ENCODE measurements at places on chromosomes 1 and 21. TPM values are rescaled to one million over a fixed set of nuclear protein-coding genes. Genes with fewer than 3 reads are reported as not detected.

DNA sequence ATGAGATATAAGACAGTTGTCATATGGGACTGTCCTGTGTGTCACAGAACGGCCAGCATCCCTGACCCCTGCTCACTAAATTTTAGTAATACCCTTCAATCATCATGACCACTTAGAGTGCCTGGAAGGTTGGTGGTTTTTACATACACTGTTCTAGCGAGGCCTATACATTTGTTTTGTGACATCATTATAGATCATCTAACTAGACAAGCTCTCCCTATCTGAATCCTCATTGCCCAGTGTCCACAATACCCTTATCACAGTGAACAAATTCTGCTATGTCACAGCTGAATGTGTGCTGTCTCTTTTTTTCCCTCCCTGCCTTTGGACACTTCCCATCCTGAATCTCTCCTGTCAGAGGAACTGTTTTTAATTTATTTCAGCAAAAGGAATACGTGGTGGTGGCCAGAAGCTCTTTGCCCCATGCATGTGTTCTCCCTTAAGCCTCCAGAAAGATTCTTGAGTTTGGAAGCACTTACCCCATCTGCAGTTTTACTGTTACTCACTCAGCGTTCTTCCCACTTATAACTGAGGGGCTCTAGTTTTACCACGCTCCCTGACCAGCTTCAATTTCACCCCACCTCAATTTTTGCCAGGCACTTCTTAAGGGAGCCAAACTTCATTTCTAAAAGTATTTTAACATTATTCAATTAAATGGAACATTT is 70.3 kb downstream of the OLFML2B start:
- DNase-seq, result no peak

The NFIA gene
- total RNA-seq, result 77.2 TPM

- DNase-seq, result no peak
Measured at GRCh38 chr21:35933466-35933865, 126.9 kb downstream of the SETD4 start.

DNA sequence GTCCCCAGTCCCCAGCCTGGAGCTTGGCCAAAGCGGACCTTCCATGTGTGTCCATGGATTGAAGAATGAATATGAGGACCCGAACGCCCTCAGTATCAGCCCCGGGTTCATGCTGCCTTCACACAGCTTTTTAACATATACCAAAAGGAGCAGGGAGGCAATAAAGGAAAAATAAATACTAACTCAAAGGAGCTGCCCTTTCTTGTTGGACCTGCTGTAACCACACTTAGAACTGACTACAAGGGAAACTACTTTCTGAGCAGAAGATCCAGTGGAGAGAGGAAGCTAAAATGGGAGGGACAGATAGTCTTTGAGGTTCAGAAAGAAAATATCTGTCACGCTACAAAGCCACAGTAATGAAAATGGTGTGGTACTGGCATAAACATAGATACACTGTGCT is 48.6 kb downstream of the CNN3 start:
- no peak for DNase-seq

GRCh38 chr1:94020764-94021579 is 100.0 kb downstream of the ABCA4 start:
- DNase-seq, result no peak

GRCh38 chr21:17759511-17760178 is 59.5 kb downstream of the C21orf91 start:
- DNase-seq, result no peak

The SLC37A1 gene
- 10.8 TPM for total RNA-seq

The IQCC gene
- 0.51 TPM for total RNA-seq

DNA sequence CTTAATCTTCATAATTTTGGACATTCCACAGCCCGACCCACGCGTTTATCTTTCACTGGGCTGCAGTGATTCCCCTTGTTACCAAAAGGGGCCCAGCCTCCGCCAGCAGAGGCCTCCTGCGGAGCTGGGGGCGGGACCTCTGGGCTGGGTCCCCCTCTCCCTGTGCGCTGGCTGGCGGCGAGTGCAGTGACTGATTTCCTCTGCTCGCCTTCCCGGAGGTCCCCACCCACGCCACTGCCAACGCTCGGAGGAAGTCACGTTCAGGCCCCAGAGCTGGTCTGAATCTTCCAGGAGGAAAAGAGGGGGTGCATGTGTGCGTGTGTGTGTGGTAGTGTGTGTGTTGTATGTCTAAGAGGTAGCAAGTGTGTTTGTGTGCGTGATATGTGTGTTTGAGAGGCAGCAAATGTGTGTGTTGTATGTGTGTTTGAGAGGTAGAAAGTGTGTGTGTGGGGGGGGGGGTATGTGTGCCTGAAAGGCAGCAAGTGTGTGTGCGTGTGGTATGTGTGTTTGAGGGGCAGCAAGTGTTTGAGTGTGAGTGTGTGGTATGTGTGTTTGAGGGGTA is 35.0 kb upstream of the JAK1 start:
- peak; percentile 83 for DNase-seq

The TMPRSS3 gene
- total RNA-seq, result 0.91 TPM

DNA sequence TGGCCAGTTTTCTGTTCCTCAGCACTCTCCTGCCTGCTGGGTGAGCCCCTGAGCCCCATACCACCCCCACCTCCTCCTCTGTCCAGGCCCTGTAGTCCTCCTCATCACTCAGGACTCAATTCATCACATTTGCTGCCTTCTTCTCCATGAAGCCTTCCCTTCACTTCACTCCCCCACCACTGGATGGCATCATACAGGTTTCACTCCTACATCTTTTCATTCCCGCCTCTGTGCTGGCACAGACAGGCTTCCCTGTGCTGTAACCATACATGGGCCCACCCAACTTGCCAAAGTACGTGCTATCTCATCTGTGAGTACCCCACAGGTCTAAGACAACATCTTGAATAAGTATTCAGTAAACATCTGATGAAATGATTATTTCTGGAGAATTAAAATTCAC is 56.9 kb downstream of the SLC45A1 start:
- no peak for DNase-seq

GRCh38 chr1:220879076-220879508 is at the start of gene HLX:
TSS of gene HLX (plus strand) at chr1:220879443. CDS start at chr1:220879858, 415 bp downstream.
- DNase-seq, result peak; percentile 97

DNA sequence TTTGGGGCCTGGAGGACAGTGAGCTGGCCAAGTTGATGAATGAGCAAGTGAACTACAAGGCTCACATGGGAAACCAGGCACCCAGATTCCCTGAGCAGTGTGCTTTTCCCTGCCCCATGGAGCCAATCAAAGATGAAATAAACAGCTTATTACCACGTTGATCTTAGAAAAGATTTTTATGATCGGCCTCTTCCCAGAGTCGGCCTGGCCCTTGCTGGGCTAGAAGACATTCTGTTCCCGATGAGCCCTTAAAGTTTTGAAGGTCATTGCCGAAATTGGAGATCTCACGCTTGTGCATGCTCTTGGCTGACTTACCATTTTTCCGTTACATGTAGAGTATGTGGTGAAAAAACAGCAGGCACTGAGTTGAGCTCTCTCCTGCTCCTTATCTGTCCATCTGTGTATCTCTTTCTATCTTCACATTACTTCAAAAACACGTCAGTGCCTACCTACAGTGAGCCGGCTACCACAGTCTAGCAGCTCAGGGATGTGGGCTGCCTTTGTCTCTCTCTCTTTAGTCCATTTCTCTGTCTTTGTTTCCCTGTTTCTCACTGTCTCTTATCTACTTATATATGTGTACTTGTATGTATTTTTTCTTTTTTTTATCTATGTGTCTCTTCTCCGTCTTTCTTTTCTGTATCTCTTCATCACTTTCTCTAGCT is 248.8 kb upstream of the USP24 start:
- DNase-seq, result no peak

DNA sequence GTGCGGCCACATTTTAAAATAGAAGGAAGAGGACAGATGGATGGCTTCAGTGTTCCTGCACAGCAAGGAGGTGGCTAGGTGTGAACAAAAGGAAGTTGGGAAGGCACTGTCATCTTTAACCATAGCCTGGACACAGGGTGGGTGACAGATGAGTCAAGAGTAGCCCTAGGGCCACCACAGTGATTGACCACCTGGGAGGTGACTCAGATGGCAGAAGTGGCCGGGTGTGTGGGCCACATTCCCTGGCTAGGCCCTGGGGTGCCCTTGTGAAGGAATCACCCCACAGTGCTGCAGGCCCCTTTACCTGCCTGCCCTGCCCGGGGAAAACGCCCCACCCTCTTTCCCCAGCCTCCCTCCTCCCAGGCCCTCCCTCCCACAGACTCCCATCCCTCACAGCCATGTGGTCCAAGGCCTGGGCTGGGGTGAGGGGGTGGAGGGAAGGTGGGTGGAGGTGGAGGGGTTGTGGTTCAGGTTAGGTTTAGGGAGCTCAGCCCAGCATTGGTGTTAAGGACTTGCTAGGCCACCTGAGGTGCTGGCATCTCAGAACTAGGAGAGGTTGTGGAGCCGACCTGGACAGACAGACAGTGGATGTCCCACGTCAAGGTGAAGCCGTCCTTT is 59.1 kb downstream of the SPSB1 start:
- no peak for DNase-seq

The GIPC2 gene
- total RNA-seq, result 6.8 TPM

- no peak for DNase-seq
Measured at GRCh38 chr1:227166559-227166958, 151.7 kb downstream of the CDC42BPA start.

GRCh38 chr1:235156265-235156664 is 4.8 kb downstream of the RBM34 start:
- no peak for DNase-seq

The VHLL gene
- not detected for total RNA-seq

The SELENBP1 gene
- 286 TPM for total RNA-seq

DNA sequence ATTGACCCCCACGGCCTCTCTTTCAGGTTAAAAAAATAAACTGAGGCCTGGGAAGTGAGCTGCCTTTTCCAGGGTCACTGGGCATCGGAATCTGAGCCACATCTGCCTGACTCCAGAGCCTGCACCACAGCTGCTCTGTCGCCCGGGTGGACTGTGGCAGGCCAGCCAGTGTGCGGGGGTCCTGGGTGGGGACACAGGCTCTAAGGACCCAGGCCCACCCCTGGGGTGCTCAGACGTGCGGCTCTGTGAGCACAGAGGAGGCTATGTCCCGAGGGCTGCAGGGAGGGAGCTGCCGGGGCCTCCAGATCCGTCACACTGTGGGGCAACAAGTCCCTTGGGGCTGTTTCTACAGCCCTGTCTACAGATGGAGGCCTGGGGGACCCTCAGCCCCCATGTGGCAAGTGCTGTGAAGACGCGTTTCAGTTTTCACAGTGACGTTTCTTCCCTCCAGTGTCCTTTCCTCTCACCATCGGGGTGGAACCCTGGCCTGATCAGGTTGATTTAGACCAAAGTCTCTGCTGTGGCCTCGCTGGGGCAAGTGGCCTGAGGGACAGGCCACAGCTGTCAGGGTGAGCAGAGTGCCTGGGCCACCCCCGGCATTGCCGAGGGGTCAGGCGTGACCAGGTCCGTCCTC is 39.2 kb upstream of the ACTRT2 start:
- no peak for DNase-seq

All from right lobe of liver (tissue), 6 donors.